ENCODE measurements at places on chromosomes 4 and X.

GRCh38 chr4:151822331-151822730 lies 61.5 kb upstream of the GATB start:
- no peak for DNase-seq

- DNase-seq, result peak; percentile 41
These were observed 1511.1 kb downstream of the TECRL start for GRCh38 chr4:62898115-62898514.

- DNase-seq, result no peak
These were observed 5.5 kb downstream of the MID2 start for GRCh38 chrX:107831071-107831730.

DNA sequence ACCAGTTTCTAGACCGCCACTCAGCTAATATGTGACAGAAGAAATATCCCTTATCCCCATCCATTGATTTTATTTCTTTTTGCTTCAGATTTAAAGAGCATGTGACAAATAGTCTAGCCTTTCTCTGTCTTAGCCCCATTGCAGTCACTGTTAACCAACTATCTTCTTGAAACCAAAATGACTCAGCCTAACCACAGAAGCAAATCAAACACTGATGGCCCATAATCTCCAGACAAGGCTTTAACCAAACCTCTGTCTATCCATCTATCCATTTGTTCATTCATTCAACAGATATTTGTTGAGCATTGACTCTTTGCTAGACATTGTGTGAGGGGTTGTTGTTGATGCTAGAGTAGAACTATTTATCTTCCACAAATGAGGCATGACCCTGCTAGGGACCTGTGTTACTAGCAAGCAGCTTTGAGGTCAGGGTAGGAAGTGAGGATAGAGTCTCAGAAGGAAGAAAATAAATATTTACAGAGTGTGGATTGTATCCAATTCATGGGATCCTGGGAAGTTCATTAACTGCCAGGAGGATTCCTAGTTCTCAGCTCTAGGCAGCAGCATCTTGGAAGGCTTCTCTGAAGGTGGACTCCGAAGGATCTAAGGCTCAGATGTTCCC lies 22.5 kb downstream of the HNRNPH2 start:
- no peak for DNase-seq

DNA sequence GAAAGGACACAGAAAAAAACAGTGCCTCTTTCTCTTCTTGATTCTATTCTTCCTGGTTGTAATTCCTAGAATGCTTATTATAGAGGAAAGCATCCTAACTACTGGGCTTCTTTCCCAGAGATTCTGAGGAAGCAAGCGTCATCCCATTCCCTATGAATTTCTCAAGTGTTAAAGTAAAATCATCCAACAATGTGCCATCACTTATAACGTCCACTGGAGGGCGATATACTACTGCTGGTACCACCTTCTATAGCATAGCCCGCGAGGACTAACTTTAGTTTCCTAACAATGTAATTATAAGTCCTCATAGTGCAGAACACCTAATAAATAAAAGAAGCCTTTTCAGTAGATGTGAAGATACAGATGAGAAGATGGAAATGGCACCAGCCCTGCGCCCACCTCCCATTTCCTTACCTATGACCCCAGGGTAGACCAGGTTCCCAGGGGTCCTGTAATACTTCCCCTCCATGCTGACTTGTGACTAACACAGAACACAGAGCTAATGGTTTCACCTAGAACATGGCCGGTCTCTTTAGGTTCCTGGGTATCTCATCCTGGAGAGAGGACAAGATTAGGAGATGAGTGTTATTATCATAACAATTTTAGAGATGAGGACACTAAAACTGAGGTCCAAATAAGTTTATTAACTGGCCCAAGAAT lies 4.2 kb downstream of the CENPVL3 start:
- DNase-seq, result no peak
